ENCODE measurements at places on chromosomes 5 and 9. TPM values are rescaled to one million over a fixed set of nuclear protein-coding genes. Genes with fewer than 3 reads are reported as not detected.
A peak's percentile ranks its signal among the peaks of the same experiment; 100 is the strongest.

Gene MSX2
- total RNA-seq: not detected

Gene IFNA13
- not detected for total RNA-seq

Gene PHF24
- total RNA-seq: not detected

Gene PITX1
- 19.5 TPM for total RNA-seq

Gene AGXT2
- not detected for total RNA-seq

Gene PKD2L2
- not detected for total RNA-seq

Gene CCNO
- not detected for total RNA-seq

Gene SEMA6A
- 0.50 TPM for total RNA-seq

Gene LECT2
- not detected for total RNA-seq

Gene TERT
- total RNA-seq: 2,316 TPM

Gene SPINK7
- total RNA-seq: not detected

Gene TSLP
- not detected for total RNA-seq

Gene F2RL1
- 3.1 TPM for total RNA-seq

- no peaks in the 10 kb centered on the region for H3K4me1 ChIP-seq
- no peak for DNase-seq
- no peaks in the 10 kb centered on the region for H3K36me3 ChIP-seq
- peaks cover 10% of the 10 kb centered on the region for H3K27me3 ChIP-seq
- H3K4me3 ChIP-seq: no peak overlapping the region
- no peak overlapping the region for H3K27ac ChIP-seq
These were observed 259.3 kb upstream of the SLC30A5 start for GRCh38 chr5:68834491-68834981.

- DNase-seq: no peak
- no peak overlapping the region for H3K4me3 ChIP-seq
- H3K27me3 ChIP-seq: no peaks in the 10 kb centered on the region
- H3K27ac ChIP-seq: no peak overlapping the region
- peaks cover 4% of the 10 kb centered on the region for H3K36me3 ChIP-seq
- no peaks in the 10 kb centered on the region for H3K4me1 ChIP-seq
These were observed 59.2 kb downstream of the MED10 start for GRCh38 chr5:6319116-6319515.

GRCh38 chr5:10653043-10653442, 89.2 kb downstream of the ANKRD33B start:
- 0 out of 2 replicates have a peak, but pooled peaks cover 6% of the 10 kb centered on the region for H3K4me1 ChIP-seq
- H3K27ac ChIP-seq: no peak overlapping the region
- H3K27me3 ChIP-seq: no peaks in the 10 kb centered on the region
- H3K4me3 ChIP-seq: no peak overlapping the region
- peaks cover 19% of the 10 kb centered on the region for H3K36me3 ChIP-seq

DNA sequence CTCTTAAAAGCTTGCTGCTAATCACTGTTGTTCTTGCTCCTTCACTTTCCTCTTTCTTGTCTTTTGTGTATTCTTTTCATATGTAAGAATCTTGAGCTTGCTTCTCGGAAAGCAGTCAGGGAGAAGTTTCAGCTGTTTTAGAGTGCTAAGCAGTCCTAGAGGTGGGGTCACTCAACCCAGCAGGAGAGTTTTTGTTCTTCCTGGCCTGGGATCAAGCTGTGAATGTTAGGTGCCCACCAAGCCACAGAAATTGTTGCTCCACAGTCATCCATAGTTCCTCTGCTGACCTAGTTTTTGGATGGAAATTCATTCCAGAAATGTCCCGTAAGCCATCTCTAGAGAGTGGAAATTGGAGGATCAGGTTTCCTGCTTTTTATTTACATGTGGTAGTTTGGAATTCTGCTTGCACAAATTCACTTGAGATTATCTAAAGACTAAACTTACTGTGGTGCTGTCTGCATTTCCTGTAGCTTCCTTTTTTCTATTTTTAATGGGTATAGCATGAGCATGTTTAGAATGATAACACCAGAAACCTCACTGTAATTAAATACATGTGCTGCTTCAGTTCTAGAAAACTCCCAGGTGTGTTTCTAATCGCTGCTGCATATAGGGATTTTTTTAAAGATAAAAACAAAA, 108.7 kb downstream of the MAST4 start:
- H3K4me1 ChIP-seq: no peaks in the 10 kb centered on the region
- H3K36me3 ChIP-seq: no peaks in the 10 kb centered on the region

DNA sequence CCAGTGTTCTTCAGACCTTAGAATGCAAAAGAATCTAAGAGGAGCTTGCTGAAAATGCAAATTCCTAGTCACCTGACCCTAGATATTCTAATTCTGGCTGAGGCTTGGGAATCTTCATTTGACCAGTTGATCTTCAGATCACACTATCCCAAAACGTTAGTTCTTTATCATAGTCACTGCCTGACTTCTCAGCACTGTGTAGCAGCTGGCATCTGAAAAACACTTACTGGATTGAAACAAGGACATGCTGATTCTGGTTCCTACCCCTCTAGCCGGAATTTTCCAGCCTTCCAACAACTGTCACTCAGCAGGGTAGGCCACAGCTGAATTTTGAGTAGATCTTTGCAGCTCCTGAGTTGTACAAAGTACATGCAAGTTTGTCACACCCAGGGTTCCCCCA, 72.2 kb downstream of the EBF1 start:
- H3K27ac ChIP-seq: no peak overlapping the region
- DNase-seq: no peak
- no peaks in the 10 kb centered on the region for H3K4me1 ChIP-seq
- no peaks in the 10 kb centered on the region for H3K36me3 ChIP-seq

- no peak overlapping the region for H3K27ac ChIP-seq
- no peaks in the 10 kb centered on the region for H3K4me1 ChIP-seq
- H3K4me3 ChIP-seq: no peak overlapping the region
- no peaks in the 10 kb centered on the region for H3K27me3 ChIP-seq
- DNase-seq: no peak
- H3K36me3 ChIP-seq: 0 out of 2 replicates have a peak, but pooled peaks cover 6% of the 10 kb centered on the region
These were observed 428.8 kb downstream of the CHSY3 start for GRCh38 chr5:130333089-130333488.

GRCh38 chr9:93620881-93621820, 44.8 kb downstream of the PHF2 start:
- H3K27ac ChIP-seq: no peak overlapping the region
- no peak for DNase-seq
- H3K4me1 ChIP-seq: no peaks in the 10 kb centered on the region
- H3K4me3 ChIP-seq: no peak overlapping the region
- peaks cover 1% of the 10 kb centered on the region for H3K36me3 ChIP-seq

DNA sequence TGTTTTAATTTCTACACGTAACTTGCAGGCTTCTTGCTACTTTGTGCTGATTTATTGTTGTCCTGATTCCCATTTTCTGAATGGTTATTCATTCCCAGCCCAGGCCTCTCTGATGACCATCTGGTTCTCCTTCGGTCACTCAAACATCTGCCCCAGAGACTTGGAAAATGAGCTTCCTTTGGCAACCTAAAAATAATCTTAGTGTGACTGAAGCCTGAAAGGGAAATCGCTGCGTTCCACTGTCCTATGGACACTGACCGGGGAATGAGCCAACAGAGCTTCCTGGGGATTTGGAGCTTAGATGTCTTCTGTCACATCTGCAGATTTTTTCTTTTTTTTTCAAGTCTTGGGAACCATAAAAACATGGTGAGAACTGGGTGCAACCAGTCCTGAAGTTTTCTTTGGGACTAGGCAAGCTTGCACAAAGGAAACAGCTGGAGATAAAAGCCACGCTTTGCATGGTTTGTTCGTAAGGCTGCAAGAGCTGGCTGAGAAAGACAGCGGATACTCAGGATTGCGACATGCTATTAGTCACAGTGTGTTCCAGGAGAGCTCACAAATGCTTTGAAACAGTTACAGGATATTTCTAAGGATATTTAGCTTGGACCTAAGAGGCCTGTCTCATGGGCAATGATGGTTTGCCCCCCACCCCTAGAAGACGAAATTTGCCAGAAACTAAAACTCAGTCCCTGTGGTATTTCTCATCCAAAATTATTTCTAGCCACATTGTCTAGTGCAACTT, 146.2 kb downstream of the GOLPH3 start:
- peaks cover 3% of the 10 kb centered on the region for H3K27me3 ChIP-seq
- no peaks in the 10 kb centered on the region for H3K36me3 ChIP-seq
- peak overlapping the region; percentile 89 for H3K27ac ChIP-seq
- H3K4me1 ChIP-seq: peaks cover 69% of the 10 kb centered on the region

DNA sequence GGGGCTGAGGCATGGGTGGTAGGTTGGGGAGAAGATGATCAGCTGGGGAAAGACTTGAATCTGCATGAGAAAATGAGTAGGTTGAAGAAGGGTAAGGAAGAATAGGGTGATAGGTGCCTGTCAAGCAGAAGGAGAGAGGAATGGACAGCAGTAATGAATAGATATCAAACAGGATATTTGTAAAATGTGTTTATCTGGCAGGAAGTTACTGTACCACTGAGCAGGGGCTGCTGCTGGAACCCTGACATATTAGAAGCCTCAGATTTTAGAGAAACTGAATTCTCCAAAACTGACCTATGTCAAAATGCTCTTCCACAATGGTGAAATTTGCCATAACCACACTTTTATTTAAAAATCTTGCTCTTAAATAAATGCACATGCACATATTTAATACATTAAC, 41.0 kb downstream of the CCDC192 start:
- no peaks in the 10 kb centered on the region for H3K36me3 ChIP-seq
- no peaks in the 10 kb centered on the region for H3K4me1 ChIP-seq
- DNase-seq: no peak
- no peak overlapping the region for H3K4me3 ChIP-seq
- no peak overlapping the region for H3K27ac ChIP-seq

GRCh38 chr9:109274884-109275730, 45.8 kb downstream of the EPB41L4B start:
- H3K4me1 ChIP-seq: no peaks in the 10 kb centered on the region
- DNase-seq: no peak
- H3K36me3 ChIP-seq: no peaks in the 10 kb centered on the region
- H3K27me3 ChIP-seq: peaks cover 35% of the 10 kb centered on the region

GRCh38 chr9:107878462-107878861, 388.9 kb upstream of the KLF4 start:
- H3K27ac ChIP-seq: no peak overlapping the region
- H3K27me3 ChIP-seq: peaks cover 2% of the 10 kb centered on the region
- no peak overlapping the region for H3K4me3 ChIP-seq
- no peaks in the 10 kb centered on the region for H3K36me3 ChIP-seq

- peak overlapping the region; percentile 83 for H3K27ac ChIP-seq
- peaks cover 23% of the 10 kb centered on the region for H3K4me1 ChIP-seq
- no peak for DNase-seq
- H3K36me3 ChIP-seq: peaks cover 20% of the 10 kb centered on the region
- peak overlapping the region; percentile 25 for H3K4me3 ChIP-seq
These were observed 8.9 kb upstream of the TOR4A start for GRCh38 chr9:137268538-137269201.

- DNase-seq: no peak
- H3K4me1 ChIP-seq: no peaks in the 10 kb centered on the region
- H3K27ac ChIP-seq: no peak overlapping the region
- H3K36me3 ChIP-seq: no peaks in the 10 kb centered on the region
- no peaks in the 10 kb centered on the region for H3K27me3 ChIP-seq
- H3K4me3 ChIP-seq: no peak overlapping the region
These were observed 39.9 kb downstream of the CEP72 start for GRCh38 chr5:652023-652515.

DNA sequence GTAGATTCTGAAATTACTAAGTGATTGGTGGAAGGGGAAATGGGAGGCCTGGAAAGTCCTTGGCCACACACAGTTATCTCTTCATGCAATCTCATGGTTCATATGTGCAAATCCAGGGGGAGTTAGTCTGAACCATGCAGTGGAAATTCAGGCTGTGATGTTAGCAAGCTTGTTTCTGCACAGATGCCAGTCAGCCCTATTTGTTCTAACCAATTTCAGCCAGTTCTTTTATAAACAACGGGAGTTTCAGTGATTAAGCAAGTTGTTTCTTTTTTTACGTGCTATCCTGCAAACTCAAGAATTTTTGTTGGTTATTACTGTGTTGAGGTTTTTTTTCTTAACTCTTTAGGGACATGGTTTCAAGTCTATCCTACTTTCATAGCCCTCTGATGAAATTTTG, 298.0 kb downstream of the FER start:
- no peak overlapping the region for H3K4me3 ChIP-seq
- H3K4me1 ChIP-seq: peaks cover 28% of the 10 kb centered on the region
- no peak for DNase-seq

DNA sequence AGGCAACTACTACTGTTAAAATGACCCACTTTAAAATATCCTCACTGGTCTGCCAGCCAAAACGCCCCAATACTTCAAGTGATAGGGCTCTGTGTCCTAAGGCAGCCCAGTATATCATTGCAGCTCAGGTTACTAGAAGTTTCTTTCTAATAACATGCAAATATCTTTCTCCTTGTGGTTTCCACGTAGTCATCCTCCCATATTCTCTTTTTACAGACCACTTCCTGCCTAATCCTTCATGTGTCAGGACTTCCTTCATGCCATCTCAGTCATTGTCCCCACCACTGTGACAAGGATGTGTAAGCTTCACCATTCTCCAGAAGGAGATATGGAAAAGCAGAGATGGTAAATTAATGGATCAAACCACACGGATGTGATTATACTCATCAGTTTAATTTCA, 813.7 kb downstream of the MAT2B start:
- H3K27ac ChIP-seq: no peak overlapping the region
- no peaks in the 10 kb centered on the region for H3K27me3 ChIP-seq
- no peak overlapping the region for H3K4me3 ChIP-seq
- no peak for DNase-seq
- no peaks in the 10 kb centered on the region for H3K36me3 ChIP-seq
- no peaks in the 10 kb centered on the region for H3K4me1 ChIP-seq

DNA sequence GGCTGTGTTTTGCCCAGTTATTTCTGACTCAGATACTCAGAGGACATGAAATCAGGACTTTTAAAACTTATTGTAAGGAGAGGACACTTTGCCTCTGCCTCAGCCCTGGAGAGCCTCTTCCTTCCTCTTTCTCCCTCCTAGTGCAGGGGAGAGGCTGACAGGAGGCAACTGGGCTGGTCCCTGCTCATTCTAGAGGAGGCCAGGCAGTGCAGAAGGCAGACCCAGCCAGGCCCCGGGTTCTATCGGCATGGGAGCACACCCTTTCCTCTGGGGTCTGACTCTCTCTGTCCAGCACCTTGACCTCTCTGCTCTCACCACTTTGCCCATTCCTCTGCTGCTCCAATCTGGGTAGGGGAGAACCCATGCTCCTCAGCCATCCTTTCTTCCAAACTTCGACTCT, 16.0 kb upstream of the SMIM32 start:
- peaks cover 19% of the 10 kb centered on the region for H3K27me3 ChIP-seq
- H3K27ac ChIP-seq: no peak overlapping the region
- H3K4me1 ChIP-seq: no peaks in the 10 kb centered on the region
- H3K4me3 ChIP-seq: no peak overlapping the region
- no peaks in the 10 kb centered on the region for H3K36me3 ChIP-seq
- no peak for DNase-seq

GRCh38 chr5:94508461-94509148, 109.8 kb downstream of the KIAA0825 start:
- no peaks in the 10 kb centered on the region for H3K27me3 ChIP-seq
- peaks cover 12% of the 10 kb centered on the region for H3K4me1 ChIP-seq
- no peak overlapping the region for H3K27ac ChIP-seq
- DNase-seq: no peak
- no peak overlapping the region for H3K4me3 ChIP-seq
- no peaks in the 10 kb centered on the region for H3K36me3 ChIP-seq
